ENCODE measurements at places on chromosomes 16 and 17.
A peak's percentile ranks its signal among the peaks of the same experiment; 100 is the strongest.

GRCh38 chr16:80230328-80231120 lies 310.3 kb upstream of the DYNLRB2 start:
- DNase-seq = no peak

- DNase-seq = no peak
Measured at GRCh38 chr17:36674278-36674650, 72.9 kb downstream of the MRM1 start.

GRCh38 chr17:29742210-29742513 lies 119.5 kb upstream of the CORO6 start:
- DNase-seq = no peak

DNA sequence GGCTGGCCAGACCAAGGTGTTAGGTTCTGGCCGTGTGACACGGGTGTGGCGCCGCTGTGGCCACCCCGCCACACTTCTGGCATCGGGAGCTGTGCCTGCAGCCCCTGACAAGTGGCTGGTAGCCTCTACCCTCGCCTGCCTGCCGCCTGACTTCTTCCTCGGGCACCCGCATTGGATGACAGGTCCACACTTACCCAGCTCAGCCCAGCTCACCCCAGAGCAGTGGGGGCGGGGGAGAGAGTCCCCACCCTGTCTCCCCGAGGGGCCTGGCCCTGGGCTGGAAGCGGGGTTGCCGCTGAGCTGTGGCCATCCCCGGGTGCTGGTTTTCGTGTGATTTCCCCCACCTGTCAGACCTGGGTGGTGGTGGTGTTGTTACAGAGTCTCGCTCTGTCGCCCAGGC lies 53.9 kb upstream of the ACSF3 start:
- DNase-seq = no peak

DNA sequence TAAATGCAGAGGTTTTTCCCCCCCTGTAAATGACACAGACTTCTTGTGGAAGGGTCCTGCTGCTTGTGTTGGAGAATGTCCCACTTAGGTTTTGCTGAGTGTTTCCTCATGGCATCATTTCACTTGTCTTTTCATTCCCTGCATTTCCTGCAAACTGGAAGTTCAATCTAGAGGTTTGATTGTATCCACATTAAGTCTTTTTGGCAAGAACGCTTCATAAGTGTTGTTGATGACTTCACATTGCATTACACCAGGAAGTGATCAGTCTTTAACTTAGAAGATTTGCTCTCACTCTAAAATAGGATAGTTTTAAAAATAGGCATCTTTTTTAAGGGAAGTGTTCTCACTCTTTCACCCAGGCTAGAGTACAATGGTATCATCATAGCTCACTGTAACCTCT lies 67.2 kb downstream of the RPTOR start:
- no peak for DNase-seq

- DNase-seq = no peak
Measured at GRCh38 chr17:45793999-45794540, 9.9 kb downstream of the CRHR1 start.

DNA sequence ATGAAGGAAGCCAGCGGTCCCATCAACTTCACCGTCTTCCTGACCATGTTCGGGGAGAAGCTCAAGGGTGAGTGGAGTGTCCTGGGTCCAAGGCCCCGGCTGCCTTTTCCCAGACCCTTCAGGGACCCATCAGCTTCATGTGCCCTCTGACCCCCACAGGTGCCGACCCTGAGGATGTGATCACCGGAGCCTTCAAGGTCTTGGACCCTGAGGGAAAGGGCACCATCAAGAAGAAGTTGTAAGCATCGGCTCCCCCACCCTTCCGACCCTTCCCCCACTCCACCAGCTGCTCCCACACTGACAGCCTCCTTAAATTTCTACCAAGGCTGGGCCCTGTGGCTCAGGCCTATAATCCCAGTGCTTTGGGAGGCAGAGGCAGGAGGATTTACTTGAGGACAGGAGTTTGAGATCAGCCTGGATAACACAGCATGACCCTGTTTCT lies 1.9 kb downstream of the MYL11 start:
- no peak for DNase-seq

GRCh38 chr17:34899643-34900291 lies 61.5 kb downstream of the CCT6B start:
- DNase-seq = no peak

DNA sequence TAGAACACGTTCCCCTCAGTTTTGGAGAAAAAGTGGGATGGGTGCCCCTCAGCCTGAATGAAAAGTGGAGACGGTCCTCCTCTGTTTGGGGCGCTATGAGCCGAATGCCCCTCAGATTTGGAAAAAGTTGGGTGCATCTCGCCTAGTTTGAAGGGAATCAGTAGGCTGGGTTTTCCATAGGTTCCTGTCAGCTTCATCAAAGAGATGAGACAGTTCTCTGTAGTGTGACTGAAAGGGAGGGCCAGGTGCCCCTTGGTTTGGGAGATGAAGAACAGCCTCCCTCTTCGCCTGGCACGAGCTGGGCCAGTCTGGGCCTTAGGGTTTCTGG lies 742 bp upstream of the SLC9A5 start:
- no peak for DNase-seq

- DNase-seq = no peak
Measured at GRCh38 chr17:2852221-2852620, 56.0 kb downstream of the RAP1GAP2 start.

- no peak for DNase-seq
Measured at GRCh38 chr17:81193470-81194224, 27.6 kb upstream of the AATK start.

- DNase-seq = no peak
Measured at GRCh38 chr17:82531431-82531881, 11.9 kb downstream of the FOXK2 start.

- DNase-seq = no peak
Measured at GRCh38 chr17:82729479-82730260, 5.7 kb upstream of the FN3K start.

GRCh38 chr17:67506966-67507365 lies 129.9 kb downstream of the PITPNC1 start:
- no peak for DNase-seq

DNA sequence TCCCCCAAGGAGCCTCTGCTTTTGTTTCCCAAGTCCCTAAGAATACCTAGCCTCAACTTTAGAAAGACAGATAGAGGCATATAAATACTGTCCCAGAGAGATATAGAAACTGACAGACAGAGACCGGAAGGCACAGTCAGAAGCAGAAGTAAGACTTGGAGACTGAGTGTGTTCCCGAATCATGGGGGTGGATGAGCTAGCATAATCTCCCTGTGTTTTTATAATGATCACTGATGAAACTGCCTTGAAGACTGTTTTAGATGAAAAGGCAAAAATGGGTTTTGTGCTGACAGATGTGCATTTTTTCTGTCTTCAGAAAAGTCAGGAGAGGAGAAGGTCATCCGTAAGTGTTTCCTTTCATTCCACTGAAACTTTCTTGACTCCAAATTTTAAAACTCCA lies 8.3 kb upstream of the PSMD3 start:
- DNase-seq = no peak

GRCh38 chr17:57605675-57606105 lies 139.4 kb downstream of the CCDC182 start:
- DNase-seq = no peak

- no peak for DNase-seq
Measured at GRCh38 chr17:79079421-79080200, 5.0 kb downstream of the ENGASE start.

DNA sequence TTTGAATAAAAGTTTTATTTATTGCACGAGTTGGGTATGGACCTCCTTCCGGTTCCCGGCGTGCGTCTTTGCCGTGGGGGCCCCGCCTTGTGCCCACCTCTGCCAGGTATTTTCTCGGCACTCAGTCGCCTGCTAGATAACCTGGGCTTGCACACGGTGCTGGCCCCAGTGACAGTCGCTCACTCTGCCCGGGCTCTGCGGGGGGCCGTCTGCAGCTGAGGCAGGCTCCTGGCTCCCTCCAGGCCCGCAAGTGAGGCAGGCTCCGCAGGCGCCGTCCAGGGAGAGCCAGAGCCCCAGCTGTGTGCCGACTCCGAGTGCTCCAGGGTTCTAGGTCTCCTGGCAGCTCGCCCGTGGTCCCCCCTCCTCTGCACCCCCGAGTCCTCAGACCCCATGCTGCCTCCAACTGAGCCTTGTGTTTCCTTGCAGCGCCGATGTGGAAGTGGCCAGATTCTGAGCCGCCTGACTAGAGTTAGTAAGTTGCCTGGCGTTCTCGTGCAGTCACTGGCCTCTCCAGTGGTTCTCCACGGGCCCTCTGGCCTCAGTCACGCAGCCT lies 54.7 kb upstream of the PVALEF start:
- DNase-seq = no peak

DNA sequence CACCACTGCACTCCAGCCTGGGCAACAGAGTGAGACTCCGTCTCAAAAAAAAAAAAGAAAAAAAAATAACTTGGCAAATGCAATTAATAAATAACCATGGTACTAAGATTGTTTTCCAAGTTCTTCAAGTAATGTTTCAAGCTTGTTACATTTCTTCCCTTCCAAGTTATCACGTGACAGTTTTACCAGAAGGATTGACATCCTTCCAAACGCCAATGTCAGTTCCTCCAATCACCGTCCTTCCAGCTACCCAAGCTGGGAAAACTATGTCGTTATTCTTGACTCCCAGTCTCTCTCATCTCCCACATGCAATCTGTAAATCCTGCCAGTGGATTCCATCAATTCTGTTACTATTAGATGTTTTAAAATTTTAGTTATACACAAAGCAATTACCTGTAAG lies 3.9 kb upstream of the PHAF1 start:
- no peak for DNase-seq

- DNase-seq = no peak
Measured at GRCh38 chr16:82936941-82937551, 310.3 kb downstream of the CDH13 start.

DNA sequence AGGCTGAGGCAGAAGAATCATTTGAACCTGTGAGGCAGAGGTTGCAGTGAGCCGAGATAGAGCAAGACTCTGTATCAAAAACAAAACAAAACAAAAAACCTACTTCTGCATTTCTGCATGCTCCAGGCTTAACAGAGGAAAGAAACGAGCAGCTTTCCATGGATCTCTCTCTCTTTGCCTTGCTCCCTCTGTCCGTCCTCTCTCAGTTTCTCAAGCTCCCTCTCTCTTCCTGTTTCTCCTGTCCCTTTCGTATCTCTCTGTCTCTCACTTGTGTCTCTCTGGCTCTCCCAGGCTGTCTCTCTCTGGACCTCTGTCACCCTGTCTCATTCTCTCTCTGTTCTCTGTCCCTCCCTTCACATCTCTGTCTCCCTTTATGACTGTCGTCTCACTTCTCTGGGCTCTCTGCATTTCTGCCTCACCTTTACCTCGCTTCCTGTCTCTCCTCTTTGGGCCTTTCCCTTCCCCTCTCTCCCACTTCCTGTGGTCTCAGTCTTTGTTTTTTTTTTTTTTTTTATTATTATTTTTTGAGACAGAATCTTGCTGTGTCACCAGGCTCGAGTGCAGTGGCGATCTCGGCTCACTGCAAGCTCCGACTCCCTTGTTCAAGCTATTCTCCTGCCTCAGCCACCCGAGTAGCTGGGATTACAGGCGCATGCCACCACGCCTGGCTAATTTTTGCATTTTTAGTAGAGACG lies 4.1 kb upstream of the PITPNA start:
- no peak for DNase-seq

DNA sequence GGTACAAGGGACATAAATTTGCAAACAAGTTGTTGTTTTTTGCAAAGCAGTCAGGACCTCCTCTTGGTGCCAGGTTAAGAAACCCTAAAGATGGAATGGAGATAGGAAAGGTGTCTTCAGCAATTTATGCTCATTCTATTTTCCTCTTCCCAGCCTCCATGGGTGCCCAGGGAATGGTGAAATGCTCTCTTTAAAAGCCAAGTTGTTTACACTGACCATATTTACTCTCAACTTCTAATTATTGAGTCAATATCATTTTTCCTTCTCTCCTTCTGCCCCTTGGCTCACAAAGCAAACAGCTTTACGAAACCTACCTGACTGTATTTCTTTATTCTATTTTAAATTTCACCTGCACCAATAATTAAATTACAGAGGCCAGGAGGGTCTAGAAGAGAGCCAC lies 138.5 kb upstream of the IRX3 start:
- DNase-seq = no peak

DNA sequence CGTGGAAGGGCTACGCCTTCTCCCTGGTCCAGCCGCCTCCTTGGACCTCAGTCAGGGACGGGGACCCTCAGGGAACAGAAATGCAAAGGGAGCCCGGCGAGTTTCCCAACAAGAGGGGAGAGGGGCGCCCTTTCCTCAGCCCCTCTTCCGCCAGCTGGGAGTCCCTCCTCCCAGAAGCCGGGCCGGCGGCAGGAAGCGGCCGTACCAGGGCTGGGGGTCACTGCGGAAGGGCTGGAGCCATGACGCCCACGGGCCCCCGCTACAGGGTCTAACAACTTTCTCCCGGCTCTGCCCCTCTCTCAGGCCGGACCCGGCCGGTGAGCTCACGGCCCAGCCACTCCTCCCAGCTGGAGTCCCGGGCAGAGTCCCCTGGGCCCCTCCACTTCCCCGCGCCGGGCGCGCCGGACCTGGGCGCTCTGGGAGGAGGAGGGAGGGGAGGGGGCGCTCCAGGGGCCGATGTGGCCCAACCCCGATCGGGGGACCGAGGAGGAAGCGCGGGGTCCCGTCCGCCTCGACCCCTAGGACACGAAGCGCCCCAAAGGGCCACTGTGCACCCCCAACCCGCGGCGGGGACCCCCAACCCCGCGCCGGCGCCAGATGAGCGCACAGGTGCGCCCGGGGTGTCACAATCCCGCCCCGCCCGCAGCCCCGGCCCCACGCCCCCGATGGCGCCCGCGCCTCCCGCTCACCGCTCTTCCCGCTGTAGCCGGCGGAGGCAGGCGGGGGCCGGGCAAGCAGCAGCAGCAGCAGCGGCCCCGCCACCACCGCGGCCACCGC lies 578 bp downstream of the PGAP6 start:
- no peak for DNase-seq

DNA sequence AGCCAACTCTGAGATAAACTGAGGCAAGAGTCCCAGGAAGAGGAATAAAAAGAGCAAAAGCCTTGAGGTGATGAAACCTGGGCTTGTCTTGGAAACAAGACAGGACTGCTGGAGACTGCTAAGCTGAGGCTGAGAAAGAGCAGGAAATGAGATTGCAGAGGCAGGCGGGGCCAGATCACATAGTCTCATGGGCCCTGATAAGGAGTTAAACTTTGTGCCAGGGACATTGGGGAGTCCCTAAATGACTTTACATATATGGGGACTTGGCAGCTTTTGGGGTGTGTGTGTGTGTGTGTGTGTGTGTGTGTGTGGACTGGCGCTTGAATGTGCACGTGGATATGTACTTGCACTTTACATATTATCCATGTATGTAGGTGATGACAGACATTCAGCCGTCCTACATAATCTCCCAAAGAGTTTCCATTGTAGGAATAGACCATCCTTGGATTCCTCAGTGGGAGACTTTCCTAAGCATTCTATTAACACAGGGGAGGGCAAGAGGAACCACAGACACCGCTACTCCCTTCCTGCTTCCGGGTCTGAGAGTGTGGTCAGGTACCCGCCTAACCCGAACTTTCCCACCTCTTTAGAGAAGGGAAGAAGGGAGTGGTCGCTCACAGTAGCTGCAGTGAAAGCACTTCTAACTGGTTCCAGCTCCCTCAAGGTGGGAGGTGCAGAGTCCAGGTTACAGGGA lies 123.1 kb downstream of the LYRM1 start:
- peak; percentile 58 for DNase-seq
